ENCODE measurements at places on chromosomes 5 and 9.

DNA sequence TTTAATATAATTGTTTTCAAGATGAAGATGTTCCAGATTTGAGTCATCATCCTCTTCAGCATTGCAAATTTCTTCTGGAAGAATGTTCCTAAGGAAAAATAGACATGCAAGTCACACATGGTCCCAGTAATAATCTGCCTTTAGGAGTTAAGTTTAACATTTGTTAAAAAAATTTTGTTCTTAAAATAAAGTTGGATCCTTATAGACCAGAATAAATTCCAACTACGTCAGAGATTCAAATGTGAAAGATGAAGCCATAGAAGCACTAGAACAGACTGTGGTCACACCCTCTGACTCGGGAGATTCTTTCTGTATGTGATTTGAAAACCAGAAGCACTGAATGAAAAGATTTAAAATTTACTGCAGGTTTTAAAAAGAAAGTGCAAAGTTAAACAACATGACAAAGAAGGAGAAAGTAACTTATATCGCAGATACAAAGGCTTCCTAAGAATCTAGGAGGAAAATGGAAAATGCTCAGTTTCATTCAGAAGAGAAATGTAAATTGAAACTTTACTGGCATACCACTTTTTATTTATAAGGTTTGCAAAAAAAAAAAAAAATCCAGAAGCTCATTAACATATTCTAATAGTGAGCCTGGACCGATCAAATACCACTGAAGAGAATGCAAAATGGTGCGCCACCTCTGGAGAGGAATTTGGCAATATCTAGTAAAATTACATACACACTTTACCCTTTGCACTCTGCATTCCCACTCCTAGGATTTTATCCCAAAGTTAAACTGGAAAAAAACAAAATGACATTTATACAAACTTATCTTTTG lies 14.3 kb upstream of the ASPN start:
- DNase-seq, result no peak

- DNase-seq, result no peak
Observed at GRCh38 chr5:93582167-93582462, 907 bp upstream of the NR2F1 start.

GRCh38 chr5:80105698-80106439 lies 70.7 kb downstream of the THBS4 start:
- DNase-seq, result no peak

DNA sequence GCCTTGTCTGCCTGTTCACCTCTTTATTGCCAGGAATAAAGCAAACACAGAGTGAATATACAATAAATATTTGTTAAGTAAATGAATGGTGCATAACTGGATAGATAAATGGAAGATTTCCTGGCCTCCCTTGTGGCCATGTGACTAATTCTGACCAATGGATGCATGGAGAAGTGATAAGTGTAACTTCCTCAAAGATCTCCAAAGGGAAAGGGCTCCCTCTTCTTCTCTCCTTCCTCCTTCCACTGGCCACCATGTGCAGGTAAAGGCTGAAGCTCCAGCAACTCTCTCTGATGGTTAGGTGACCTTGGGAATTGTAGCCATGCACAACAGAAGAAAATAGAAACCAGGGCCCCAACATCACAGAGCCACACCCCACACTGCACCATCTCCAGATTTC lies 174.4 kb downstream of the EBF1 start:
- DNase-seq, result no peak

GRCh38 chr5:153584126-153584959 lies 93.9 kb downstream of the GRIA1 start:
- DNase-seq, result no peak

DNA sequence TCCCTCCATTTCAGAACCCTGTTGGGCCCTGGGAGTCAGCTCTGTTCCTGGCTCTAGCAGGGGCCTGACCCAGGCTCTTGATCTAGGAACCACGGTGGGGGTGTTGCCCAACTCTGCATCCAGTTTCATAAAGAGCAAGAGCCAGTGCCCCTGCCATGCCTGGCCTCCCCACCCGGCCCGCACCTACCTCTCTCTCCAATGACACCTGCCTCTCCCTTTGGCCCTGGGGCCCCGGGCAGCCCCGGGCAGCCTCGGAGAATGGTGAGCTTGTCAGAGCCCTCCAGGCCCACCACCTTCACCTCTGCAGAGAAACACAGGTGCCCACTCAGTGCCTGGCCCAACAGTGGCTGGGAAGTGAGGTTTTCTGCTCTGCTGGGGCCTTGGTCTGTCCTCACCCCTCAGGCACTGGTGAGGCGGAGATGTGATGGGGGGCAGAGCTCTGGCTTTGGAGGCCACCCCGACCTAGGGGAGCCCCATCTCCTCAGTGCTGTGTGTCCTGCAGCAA lies 1.5 kb downstream of the FCN1 start:
- no peak for DNase-seq

GRCh38 chr9:4549751-4550295 lies 59.6 kb downstream of the SLC1A1 start:
- DNase-seq, result no peak

- DNase-seq, result no peak
Observed at GRCh38 chr5:177409043-177409801, at the start of gene F12. Gene F12, minus strand, starts transcription at chr5:177409564. Its CDS starts 37 bp downstream, at chr5:177409527.

DNA sequence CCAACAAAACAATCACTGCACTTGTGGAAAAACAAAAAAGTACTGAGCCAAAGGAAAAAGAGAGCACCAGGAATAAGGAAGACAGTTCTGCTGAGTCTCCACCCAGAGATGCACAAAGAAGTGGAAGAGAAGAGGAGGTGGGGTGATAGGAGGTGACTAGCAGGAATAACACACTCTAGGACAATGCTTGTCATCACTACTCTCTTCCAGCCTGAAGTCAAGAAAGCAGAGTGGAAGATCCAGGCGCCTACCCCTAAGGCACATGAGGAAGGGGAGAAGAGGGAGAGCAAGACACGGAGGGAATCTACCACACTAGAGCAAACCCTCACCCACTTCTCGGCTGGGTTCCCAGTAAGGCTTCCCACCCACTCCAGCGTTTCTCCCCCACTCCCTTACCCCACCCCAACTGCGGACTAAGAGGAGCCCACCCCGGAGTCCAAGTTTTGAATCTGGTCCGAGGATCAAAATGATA lies 1.7 kb downstream of the SLIT3 start:
- no peak for DNase-seq

DNA sequence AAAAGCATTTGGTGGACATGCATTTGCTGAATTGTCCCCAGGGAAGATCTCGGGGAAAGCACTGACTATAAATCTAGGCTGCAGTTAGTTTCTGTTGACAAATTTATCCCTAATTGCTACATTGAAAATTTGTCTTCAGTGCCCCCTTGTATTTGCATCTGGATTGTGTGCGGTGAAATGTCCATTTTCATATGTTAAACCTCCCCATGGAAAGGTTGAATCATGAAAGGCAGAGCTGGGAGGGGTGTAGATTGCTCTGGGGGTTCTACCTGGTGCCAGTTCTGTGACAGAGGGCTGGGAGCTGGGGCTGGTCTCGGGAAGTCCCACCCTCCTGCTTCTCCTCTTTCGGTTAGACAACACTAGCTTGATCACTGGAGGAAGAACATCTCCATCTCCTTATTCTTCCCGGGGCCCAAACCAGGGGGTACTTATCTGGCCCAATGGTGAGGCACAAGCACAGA lies 101.9 kb downstream of the GADD45G start:
- DNase-seq, result no peak

DNA sequence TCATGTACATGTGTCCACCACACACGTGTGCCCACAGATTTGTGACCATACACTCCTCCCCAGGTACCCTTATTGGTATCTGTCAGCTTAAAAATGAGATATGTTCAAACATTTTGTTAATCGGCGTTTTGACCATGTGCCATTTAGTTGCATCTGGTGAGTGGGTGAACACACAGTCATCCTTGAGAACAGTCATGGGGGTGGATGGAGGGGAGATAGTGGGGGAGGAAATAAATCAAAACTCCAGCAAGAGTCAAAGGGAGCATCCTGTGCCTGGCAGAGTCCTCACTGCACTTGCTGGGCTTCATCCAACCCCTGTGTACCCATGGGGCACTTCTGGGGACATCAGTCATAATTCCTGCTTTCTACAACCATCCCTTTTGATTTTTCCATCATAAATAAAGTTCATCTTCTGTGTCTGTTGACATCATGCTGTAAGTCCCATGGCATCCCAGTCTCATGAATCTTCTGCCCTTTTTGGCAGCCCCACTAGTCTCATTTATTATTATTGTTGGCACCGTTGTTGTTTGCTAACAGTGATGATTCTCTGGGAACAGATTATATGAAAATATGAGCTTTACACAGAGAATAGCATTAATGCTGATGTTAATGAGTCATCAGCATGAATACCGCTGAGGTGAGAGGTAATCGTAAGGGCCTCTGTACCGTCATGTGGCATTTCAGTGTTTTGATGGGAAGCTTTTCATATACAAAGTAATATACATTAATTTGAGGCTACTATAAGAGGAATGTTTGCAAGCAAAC lies 24.4 kb upstream of the CLK4 start:
- no peak for DNase-seq

DNA sequence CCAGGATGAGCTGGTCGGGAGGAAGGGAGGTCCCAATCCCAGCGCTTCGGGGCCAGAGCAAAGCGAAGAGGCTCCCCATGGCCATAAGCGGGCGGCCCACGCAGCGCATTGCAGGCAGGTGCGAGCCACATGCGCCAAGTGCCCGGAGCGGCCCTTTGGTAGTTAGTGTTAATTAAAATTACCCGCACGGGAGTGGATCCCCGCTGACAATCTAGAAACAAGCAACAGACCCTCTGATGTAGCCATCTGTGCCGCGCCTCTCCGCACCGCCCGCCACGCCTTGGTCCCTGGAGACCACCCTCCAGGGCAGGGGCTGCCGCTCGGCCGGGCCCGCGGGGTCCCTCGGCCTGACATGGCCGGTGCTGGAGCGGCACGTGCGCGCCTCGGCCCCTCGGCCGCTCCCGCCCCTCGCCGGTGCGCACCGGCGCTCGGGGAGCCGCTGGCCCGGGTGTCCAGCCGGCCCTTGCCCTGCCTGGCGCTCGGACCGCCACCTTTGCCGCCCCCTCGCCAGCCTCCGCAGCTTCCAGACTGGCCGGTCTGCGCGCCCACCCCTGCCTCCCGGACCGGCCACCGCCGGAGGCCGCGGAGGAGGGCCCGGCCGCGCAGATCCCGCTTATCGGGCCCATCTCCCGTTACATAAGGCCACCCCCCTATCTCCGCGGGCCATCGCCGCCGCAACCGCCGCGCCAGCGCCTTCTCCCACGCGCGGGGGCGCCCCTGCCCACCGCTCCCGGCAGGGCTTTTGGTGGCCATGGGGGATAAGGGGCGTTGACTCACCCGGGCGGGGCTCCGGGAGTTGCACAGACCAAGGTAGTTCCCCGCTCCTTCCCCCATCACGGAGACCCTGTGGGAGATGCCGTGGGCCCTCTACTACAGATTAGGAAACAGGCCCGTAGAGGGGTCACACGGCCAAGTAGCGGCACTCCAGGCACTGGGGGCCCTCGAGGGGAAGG lies 1.9 kb upstream of the IL13 start:
- DNase-seq, result peak; percentile 19

DNA sequence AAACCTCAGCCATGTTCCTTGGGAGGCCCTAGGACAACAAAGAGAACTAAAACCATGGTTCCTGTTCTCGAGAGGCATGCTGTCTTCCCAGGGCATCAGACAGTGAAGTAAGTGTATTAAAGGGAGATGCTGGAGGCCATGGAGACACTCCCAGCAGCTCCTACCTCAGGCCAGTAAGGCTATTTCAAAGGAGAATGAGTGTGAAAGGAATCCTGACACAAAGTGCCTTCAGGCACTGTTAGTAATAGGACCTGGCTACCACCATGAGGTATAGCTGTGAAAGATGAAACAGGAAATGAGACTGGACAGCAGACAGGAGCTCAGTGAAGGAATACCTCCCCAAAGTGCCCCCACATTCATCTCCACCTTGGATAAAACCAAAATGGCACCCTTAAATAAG lies 71.0 kb downstream of the FANCC start:
- DNase-seq, result no peak

GRCh38 chr9:115111874-115112273 lies 6.1 kb downstream of the TNC start:
- no peak for DNase-seq

- DNase-seq, result no peak
Observed at GRCh38 chr5:31052937-31053658, 140.4 kb upstream of the CDH6 start.

DNA sequence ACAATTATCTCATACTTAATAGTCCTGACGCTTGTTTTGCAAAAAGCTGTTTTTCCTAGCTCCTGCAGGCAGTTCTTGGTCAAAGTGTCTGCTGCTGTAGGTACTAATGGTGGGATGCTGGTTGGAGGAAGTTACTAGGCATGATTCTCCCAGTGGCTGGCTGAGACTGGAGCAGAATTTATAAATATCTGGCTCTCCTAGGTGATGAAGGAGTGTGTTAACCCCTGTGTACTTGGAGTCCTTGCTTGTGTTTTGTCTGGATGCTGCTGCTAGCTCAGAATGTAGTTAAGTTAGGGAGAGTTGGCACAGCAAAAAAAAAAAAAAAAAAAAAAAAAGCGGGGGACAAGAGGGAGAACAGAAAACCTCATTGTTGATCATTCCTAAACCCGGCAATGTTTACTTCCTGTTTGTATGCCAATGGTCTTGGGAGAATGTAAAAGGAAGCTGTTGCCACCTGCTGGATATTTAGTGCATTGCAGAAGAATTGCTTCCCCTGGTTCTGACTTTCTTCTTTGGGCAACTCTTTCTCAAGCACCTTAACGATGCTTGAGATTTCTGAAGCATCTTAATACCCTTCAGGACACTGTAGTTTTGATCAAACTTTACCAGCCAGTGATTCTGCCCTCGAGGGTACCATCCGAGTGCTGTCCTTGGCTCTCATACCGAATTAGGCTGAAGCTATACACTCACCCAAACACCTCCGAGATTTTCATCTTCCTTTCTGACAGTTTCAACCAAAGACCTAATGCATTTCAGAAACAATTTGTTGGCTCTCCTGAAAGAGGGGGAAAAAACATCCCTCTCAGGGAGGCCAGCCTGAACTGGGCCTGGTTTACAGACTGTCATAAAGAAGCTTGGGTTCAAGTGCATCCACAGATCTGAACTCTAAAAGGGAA lies 71.7 kb upstream of the WWC1 start:
- DNase-seq, result peak; percentile 70

GRCh38 chr5:112738191-112738560 lies 491 bp downstream of the APC start:
- DNase-seq, result no peak

DNA sequence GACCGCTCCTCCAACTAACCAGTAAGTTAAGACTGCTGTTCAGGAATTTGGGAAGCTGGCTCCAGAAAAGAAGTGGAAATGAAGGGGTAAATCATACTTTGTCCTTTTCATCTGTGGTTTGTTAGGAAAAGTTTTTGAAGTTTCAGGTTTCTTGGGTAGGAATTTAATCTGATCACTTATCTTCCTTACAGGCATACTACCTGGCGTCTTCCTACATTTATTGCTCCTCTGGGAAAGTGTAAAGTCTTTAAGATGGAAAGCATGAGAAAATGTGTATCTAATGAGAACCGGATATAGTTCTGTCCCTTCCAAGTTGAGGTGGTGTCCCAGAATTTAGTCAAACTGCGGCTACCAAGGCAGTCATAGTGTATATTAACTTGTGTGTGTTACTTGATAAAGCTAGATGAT lies 1.3 kb downstream of the RASA1 start:
- no peak for DNase-seq

- no peak for DNase-seq
Observed at GRCh38 chr9:100170085-100170484, 71.0 kb downstream of the INVS start.

- DNase-seq, result peak; percentile 83
Observed at GRCh38 chr5:81506900-81507588, 113.1 kb upstream of the ACOT12 start.

- no peak for DNase-seq
Observed at GRCh38 chr9:70517926-70518610, 103.6 kb upstream of the KLF9 start.
